Stimulated activated CD4-positive, alpha-beta T cell treated with anti-CD3 and anti-CD28 coated beads, Interleukin-15, amount 100 ng/mL, for 24 hours (primary cell): ENCODE measurements at places on chromosomes 2 and 18.
A peak's percentile ranks its signal among the peaks of the same experiment; 100 is the strongest.

GRCh38 chr2:143823876-143824275, 694.7 kb downstream of the ARHGAP15 start:
- no peak for DNase-seq

DNA sequence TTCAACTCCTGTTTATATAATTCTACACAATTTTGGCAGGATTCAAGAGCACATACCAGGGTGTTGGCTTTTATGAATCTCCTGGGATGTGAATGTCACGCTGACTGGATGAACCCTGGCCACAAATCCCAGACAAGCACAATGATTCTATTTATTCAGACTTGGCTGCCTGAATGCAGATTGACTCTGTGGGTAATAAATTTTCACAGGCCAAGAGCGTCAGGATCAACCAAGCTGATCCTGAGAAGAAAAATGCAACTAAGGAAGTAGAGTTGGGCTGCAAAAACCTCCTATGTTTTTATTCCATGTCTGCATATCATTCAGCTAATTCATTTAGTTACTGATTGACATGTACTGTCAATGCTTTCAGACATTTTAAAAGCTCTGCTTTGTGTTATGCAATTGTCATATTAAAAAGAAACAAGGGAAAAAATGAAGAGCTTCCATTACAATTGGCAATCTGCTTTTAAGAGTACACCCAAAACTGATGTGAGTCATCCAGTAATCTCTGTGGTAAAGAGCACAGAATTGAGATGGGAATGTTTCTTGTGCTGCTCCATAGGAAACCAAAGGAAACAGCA, 173.0 kb upstream of the REV1 start:
- no peak for DNase-seq

DNA sequence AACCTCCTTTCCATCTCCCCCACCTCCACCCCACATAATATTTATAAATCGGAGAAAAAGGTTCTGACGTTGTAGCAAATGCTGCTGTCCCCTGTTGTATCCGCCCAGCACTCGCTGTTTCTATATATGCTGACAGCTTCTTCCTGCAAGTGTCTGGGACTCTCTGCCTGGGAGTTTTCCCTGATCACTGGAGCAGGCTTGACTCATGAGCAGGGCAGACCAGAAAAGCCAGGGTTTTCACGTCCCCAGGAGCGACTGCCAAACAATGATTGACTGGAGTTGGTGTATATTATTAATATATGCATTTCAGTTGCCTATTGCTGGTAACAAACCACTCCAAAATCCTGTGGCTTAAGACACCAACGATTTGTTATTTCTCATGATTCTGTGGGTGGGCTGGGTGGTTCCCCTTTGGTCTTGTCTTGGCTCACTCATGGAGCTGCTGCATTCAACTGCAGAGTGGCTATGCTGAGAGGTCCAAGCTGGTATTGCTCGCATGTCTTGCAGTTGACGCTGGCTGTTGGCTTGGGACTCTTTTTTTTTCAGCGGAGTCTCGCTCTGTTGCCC, 21.2 kb upstream of the ASXL2 start:
- no peak for DNase-seq

DNA sequence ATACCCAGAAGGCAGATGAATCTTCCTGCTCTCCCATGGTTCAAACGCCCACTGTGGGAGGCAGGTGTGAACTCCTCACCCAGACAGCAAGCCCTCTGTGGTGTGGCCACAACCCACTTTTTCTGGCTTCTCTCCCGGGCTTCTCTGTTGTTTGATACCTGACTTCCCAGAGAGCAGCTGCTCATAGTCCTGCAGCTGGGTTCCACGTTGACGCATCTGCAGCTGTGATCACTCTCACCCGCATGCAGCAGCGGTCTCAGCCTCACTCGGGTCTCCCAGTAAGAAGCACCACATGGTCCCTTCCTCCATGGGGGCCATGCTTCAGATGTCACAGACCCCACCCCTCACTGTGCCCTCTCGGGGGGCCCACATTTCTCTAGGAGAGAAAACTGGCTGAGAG, 3.5 kb downstream of the ASPRV1 start:
- no peak for DNase-seq

- no peak for DNase-seq
These were observed 56.2 kb downstream of the AQP4 start for GRCh38 chr18:26809346-26809745.

GRCh38 chr2:65137197-65137775, 7.4 kb upstream of the RAB1A start:
- no peak for DNase-seq

DNA sequence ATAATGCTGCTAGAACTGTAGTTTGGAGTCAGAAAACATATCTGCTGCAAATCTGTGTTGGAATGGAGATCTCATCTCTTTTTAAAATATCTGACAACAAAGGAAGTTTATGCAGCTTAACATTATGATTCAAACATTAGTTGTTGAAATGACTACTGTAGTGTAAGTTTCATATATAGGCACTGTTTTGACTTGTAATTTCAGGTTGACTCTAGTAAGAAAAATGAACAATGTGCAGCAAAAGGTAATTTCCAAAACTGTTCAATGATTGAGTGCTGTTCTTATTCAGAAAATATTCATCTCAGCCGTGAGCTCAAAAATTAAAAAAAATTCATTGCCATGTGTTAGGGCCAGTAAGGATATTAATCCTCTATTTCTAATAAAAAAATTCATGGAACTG, 48.5 kb downstream of the CCDC138 start:
- no peak for DNase-seq

DNA sequence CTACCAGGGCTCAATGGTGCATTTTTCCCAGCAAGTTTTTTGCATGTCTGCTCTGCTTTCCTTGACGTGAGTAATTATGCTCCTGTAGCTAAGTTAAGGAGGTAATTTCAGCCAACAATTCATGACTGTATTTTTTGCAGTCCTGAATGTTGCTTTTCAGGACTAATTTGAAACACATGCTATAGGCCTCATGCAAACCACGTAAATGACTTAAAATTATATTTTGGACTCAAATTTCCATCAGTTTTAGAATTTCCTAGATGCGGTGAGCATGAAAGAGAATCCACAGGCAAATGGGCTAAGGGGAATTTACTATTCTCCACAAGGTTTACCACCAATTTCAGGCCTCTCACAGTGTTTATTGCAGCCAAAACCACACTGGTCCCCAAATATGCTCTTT, 589.9 kb upstream of the LRRTM1 start:
- DNase-seq, result no peak

DNA sequence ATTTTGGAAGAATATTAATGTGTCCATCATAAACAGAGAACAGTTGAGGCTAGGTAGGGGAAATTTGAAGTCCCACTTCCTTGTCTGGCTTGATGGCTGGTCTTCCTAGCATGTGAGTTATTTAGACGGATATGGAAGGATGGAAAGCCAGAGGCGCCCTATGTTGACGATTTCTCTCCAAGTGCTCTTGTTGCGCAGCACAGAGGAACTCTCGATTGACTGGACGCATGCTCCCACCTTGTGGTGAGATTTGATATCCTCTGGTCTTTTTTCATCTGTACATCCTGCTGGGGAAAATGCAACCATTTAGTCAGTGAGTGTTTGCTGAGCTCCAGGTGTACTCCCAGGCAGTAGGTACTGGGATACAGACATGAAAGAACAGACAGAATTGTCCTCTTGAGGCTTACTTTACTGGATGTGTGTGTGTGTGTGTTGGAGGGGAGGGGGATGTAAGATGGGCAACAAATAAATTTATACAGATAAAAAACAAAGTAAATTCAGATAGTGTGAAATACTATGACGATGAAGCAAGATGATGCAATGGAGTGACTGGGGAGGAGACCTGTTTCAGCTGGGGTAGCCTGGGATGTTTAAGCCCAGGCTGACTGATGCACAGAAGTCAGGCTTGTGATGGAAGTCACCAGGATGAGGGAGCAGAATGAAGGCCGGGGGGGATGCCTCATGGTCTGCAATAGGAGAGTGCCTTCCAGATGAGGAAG, 137.2 kb downstream of the TRIM43 start:
- DNase-seq, result peak; percentile 44

GRCh38 chr2:124835331-124835730, 810.2 kb downstream of the CNTNAP5 start:
- no peak for DNase-seq

DNA sequence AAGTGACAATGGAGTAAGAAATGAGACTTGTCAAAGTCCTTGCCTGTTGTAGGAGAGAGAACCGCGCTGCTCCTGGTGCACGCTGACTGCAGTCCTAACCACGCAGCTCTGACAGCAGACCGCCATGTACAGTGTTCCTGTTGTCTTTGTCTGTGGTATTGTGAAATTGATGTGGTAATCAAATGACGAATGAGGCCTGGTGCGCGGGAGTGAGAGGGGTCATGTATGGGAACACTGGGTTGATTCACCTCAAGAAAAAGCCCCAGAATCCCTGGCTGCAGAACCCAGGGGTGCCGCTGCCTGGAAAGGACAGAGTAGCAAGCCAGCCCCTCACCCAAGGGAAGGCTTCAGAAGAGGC, 64.0 kb downstream of the INPP4A start:
- peak; percentile 77 for DNase-seq

GRCh38 chr18:26307161-26307773, 81.0 kb downstream of the TAF4B start:
- no peak for DNase-seq
